ENCODE measurements at places on chromosomes 16 and 17. TPM values are rescaled to one million over a fixed set of nuclear protein-coding genes. Genes with fewer than 3 reads are reported as not detected.
A peak's percentile ranks its signal among the peaks of the same experiment; 100 is the strongest.

Gene OTOA
- total RNA-seq = not detected

GRCh38 chr16:1941162-1942046 is 1.6 kb downstream of the MSRB1 start:
- peaks cover 39% of the 10 kb centered on the region for H3K36me3 ChIP-seq
- peak overlapping the region; percentile 92 for H3K4me3 ChIP-seq
- H3K27ac ChIP-seq = peak overlapping the region; percentile 99
- H3K4me1 ChIP-seq = peaks cover 44% of the 10 kb centered on the region
- DNase-seq = peak; percentile 84
- H3K27me3 ChIP-seq = no peaks in the 10 kb centered on the region

- H3K4me1 ChIP-seq = no peaks in the 10 kb centered on the region
- H3K36me3 ChIP-seq = no peaks in the 10 kb centered on the region
- H3K27me3 ChIP-seq = peaks cover 7% of the 10 kb centered on the region
- H3K4me3 ChIP-seq = no peak overlapping the region
- no peak for DNase-seq
Observed at GRCh38 chr16:84446596-84447392, 57.7 kb downstream of the MEAK7 start.

Gene CD300A
- total RNA-seq = 1.4 TPM

Gene KRTAP3-1
- total RNA-seq = not detected

Gene TMEM238L
- total RNA-seq = not detected

DNA sequence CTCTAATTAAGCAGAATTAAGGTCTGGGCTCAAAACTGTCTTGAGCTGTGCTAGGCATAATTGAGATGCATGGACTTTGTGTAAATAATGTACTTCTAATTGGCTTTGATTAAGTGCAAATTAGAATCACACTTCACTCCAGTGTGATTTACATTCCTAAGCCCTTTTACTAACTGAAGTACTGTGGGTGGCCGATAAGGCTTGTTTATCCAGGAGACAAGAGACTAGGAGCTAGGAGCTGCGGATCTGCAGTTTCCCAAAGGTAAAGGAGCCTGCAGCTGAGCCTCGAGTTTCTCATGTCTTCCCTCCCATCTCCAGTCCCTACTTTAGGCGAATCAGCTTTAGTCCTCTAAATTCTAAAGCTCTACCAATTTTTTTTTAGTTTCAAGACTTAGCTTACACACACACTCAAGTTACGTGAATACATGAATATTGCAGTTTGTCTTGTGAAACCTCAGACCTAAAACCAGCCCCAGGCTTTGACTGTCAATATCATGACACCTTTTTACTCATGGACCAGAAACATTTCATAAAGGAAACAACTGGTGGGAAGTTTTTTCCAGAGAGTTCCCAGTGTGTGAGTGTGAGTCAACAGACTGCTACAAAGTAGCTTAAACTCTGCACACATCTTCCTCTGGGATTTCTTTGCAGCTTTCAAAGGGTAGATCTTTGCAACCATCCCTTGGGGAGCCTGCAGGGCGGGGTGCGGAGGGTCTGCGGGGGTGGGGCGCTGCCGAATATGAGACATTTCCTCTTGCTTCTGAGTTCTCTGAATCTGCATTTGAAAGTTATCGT is 113.9 kb upstream of the TBX2 start:
- H3K4me1 ChIP-seq = no peaks in the 10 kb centered on the region
- H3K4me3 ChIP-seq = no peak overlapping the region
- no peak overlapping the region for H3K27ac ChIP-seq
- no peaks in the 10 kb centered on the region for H3K27me3 ChIP-seq
- H3K36me3 ChIP-seq = no peaks in the 10 kb centered on the region
- DNase-seq = no peak

Gene CD300E
- total RNA-seq = not detected

GRCh38 chr17:930258-930657 is 49.3 kb downstream of the NXN start:
- H3K27ac ChIP-seq = no peak overlapping the region
- no peak overlapping the region for H3K4me3 ChIP-seq
- H3K36me3 ChIP-seq = no peaks in the 10 kb centered on the region
- DNase-seq = no peak
- H3K4me1 ChIP-seq = peaks cover 19% of the 10 kb centered on the region

Gene EVPLL
- total RNA-seq = not detected
